ENCODE measurements at places on chromosomes 1 and 21. TPM values are rescaled to one million over a fixed set of nuclear protein-coding genes. Genes with fewer than 3 reads are reported as not detected.

FH gene
- 40.3 TPM for total RNA-seq

DNA sequence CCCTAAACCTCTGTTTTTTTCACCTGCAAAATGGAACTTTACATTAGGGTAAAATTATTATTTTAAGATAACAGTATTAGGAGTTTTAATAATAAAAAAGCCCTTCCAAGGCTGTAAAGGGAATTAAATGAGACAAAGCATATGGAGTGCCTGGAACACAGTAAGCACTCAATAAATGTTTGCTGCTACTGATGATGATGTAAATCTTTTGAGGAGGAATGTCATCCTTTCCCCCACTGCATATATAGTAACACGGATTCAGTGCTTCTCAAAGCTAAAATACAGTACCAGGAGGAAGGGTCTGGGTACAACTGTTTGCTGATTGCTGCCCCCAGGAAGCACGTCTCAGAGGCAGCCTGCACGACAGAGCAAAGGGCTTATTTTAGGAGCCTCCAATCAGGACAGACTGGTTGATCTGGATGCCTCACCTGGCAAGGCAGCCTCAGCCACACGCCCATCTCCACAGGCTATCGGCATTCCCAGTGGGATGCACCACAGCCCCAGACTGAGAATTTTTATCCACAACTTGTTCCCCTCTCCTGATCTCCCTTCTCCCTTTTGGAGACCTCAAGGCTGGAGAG, 64.4 kb downstream of the GADD45A start:
- no peak overlapping the region for H3K4me3 ChIP-seq
- H3K27me3 ChIP-seq, result no peaks in the 10 kb centered on the region
- DNase-seq, result no peak
- no peaks in the 10 kb centered on the region for H3K36me3 ChIP-seq
- no peak overlapping the region for H3K27ac ChIP-seq

OR2T34 gene
- total RNA-seq, result not detected

DNA sequence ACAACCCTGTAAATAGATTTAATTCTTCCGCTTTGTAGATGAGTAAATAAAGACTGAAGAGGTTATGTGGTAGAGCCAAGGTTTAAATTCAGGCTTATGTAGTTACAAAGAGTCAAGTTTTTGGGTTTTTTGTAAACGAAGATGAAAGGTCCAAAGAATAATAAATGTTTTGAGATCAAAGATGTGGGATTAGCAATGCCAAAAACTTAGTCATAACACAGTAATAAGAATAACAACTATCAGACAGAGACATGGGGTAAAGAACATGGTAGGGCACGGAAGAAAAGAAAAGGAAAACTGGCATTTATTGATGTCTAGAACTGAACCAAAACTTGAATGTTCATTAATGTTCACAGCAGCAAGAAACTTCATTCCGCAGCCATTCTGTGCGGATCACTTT, 42.9 kb downstream of the EXTL2 start:
- no peaks in the 10 kb centered on the region for H3K4me1 ChIP-seq
- H3K27me3 ChIP-seq, result 0 out of 2 replicates have a peak, but pooled peaks cover under 1% of the 10 kb centered on the region
- no peak for DNase-seq
- no peak overlapping the region for H3K4me3 ChIP-seq
- H3K27ac ChIP-seq, result no peak overlapping the region

PADI2 gene
- not detected for total RNA-seq

DNA sequence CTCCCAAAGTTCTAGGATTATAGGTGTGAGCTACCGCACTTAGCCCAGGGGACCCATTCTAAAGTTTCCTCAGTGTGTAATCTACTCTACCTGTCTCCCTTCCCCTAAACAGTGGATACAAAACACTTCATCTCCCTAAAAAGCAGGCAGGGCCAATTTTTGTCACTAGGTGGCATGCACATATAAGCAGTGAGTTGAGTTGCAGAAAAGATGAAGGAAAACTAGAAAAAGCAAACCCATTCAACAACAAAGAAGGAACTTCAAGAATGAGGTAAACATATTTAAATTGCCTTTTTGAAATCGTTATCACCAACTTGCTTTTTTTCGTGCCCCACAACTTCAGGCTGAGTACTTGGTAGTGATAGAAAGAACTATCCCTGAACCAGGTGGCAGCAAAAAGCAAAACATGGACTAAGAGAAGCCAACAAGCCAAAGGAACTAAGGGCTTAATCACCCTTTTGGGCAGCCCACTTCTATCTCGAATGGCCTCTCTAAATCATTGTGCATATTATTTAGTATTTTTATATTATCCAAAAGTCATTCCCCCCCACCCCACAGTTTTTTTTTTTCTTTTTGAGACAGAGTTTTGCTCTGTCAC, 19.7 kb upstream of the ALDH9A1 start:
- no peaks in the 10 kb centered on the region for H3K27me3 ChIP-seq
- no peaks in the 10 kb centered on the region for H3K36me3 ChIP-seq
- H3K27ac ChIP-seq, result no peak overlapping the region
- DNase-seq, result peak; percentile 83
- H3K4me3 ChIP-seq, result no peak overlapping the region

DNA sequence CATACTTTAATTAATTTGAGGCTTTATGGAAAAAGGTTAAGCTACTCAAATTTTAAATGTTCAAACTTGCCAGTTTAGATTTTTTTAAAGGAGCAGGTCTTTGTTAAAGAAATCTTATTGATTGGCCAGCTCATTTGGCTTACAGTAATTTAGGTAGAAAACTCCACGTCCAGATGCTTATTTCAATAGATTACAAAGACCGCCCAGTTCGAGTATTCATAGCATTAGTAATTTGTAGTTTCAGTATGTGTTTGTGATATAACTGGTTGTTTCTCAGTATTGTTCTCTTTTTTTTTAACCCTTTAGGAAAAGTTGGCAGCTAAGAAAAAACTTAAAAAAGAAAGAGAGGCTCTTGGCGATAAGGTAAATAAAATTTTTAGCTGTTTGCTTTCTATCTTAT, 1.6 kb downstream of the RPF1 start:
- H3K27ac ChIP-seq, result no peak overlapping the region
- H3K36me3 ChIP-seq, result peaks cover 44% of the 10 kb centered on the region
- H3K4me3 ChIP-seq, result peak overlapping the region; percentile 92
- no peaks in the 10 kb centered on the region for H3K27me3 ChIP-seq

DNA sequence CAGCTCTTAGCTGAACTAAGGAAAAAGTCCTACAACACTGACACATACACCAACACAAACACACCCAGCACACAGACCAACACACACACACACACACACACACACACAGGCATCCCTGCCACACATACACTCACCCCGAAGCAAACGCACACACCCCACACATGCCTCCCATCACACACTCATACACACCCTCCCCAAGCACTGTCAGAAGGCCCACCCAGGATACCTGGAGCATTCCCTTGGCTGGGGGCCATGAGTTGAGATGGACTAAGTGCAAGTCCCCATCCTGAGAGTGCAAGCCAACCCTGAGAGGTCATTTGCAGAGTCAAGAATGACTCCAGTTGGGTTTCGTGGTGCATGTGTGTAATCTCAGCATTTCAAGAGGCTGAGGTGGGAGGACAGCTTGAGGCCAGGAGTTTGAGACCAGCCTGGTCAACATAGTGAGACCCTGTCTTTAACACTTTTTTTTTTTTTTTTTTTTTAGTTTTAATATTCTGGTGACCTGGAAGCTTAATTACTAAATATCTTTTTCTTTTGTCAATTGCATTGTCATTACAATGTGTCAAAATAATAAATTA, 117.3 kb downstream of the RHOU start:
- no peak overlapping the region for H3K27ac ChIP-seq
- no peak overlapping the region for H3K4me3 ChIP-seq
- no peaks in the 10 kb centered on the region for H3K27me3 ChIP-seq
- no peak for DNase-seq

All from Karpas-422 (cell line).